CD4-positive, alpha-beta T cell treated with Interleukin-17A for 1 hour (primary cell): ENCODE measurements at places on chromosomes 6 and 20.

GRCh38 chr20:25468126-25469075 lies 60.9 kb downstream of the GINS1 start:
- no peak for DNase-seq

- DNase-seq, result no peak
Observed at GRCh38 chr6:111765763-111766162, 107.5 kb downstream of the FYN start.

DNA sequence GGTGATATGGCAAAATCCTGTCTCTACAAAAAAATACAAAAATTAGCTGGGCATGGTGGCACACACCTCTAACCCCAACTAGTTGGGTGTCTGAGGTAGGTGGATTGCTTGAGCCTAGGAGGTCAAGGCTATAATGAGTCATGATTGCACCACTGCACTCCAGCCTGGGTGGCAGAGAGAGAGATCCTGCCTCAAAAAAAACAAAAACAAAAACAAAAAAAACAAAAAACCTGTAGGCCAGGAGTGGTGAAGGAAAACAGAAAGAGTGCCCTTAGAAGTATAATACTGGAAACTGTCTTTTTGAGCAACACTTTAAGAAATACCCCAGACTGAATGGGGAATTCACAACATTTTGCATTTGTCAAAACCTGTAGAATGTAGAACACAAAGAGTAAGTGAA lies 85.3 kb downstream of the JARID2 start:
- DNase-seq, result no peak

DNA sequence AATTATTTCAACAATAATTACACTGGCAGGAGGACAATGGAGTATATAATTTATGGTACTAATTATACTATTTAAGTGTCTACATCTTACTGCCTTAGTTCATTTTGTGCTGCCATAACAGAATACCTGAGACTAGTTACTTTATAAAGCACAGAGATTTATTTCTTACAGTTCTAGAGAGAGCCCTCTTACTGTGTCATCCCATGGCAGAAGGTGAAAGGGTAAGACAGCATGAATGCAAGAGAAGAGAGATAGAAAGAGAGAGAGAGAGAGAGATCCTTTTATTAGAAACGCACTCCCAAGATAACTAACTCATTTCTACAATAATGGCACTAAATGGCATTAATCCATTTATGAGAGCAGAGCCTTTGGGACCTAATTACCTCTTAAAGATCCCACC lies 314.7 kb downstream of the EPM2A start:
- no peak for DNase-seq

DNA sequence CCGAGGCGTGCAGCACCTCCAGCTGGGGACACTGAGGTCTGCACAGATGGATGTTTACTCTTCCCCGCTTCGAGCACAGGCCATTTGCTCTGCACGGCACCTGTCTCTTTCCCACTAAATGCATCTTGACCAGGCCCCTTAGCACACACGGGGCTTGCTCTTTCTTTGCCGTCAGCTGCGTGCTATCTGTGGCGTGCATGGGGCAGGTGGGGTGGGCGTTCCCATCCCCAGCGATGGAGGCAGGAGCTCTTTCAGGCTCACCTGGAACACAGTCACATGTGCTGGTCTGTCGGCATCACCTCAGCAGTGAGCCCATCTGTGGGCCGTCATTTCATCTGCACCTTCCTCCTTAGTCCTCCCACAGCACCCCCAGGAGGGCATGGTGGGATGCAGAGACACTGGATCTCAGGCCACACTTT lies 35.1 kb downstream of the RBM38 start:
- no peak for DNase-seq

DNA sequence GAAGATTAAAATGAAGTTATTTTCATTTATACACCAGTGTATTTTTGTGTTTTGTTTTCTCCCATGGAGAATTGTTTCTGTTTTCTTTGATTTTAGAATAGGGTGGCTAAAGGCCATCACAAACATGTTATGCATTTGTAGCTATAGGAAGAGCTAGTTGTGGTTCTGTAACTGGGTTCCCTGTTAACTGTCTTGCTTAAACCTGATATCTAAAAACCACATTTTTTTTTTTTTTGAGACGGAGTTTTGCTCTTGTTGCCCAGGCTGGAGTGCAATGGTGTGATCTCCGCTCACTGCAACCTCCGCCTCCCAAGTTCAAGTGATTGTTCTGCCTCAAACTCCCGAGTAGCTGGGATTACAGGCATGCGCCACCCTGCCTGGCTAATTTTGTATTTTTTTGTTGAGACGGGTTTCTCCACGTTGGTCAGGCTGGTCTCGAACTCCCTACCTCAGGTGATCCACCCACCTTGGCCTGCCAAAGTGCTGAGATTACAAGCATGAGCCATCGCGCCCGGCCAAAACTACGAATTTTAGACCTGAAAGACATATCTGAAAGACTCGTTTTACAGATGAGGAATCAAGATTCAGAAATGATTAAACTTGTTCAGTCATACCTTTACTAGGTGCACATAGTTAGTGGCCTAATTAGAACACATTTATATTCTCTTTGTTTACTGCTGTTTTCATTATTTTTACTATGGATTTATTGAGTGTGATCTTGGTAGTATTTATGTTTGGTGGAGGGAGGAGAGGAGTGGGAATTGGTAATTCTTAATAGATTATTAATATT lies 18.0 kb downstream of the SCAF8 start:
- DNase-seq, result no peak

GRCh38 chr6:170485159-170485558 lies 67.9 kb downstream of the PSMB1 start:
- no peak for DNase-seq

DNA sequence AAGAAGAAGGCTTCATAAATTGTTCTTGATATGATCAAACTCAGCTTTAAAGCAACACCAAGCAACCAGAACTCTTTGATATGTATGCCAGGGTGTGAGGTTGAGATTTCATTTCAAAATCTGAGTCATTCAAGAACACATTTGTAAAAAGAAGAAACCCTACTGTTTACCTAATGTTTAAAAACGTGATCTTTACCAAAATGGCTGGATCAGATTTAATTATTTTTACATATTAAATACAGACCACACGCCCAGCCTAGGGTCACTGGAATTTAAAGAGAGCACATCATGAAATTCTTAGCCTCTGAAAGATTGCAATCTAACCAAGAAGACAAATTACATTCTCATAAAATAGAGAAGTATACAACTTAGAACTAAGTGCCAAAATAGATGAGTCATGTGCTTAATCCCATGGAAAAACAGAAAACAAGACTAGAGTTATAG lies 206.8 kb upstream of the SMLR1 start:
- DNase-seq, result no peak

DNA sequence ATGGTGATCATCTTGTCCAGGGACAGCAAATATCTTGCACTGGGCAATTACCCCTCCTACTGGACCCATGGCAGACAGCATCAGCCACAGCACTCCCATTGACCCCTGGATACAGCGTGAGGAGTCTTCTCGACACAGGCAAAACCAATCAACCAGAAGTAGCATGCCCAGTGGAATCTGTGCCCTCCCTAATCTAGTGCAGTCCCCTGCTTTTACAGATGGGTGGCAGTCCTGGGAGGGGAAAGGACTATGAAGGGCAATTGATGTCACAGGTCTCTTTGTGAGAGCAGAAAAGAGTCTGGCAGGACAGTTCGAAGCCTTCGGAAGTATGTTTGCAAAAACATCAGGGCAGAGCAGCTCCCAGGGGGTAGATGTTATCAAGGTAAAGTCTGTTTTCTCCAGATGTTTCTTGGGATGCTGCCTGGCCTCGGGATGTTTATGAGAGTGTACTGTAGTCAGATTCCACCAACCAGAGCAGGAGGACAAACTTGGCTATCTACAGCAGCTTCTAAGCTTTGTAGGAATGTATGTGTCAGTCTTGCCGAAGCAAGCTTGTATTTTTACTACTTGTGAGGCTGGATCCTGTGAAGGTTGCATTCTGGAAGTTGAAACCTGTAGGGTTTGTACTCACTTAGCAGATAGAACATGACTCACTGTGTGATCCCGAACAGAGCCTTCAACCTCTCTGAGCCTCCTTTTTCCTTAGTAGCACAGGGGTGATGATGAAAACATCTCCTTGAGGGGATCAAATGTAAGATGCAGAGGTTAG lies 63.0 kb upstream of the MYL9 start:
- no peak for DNase-seq

DNA sequence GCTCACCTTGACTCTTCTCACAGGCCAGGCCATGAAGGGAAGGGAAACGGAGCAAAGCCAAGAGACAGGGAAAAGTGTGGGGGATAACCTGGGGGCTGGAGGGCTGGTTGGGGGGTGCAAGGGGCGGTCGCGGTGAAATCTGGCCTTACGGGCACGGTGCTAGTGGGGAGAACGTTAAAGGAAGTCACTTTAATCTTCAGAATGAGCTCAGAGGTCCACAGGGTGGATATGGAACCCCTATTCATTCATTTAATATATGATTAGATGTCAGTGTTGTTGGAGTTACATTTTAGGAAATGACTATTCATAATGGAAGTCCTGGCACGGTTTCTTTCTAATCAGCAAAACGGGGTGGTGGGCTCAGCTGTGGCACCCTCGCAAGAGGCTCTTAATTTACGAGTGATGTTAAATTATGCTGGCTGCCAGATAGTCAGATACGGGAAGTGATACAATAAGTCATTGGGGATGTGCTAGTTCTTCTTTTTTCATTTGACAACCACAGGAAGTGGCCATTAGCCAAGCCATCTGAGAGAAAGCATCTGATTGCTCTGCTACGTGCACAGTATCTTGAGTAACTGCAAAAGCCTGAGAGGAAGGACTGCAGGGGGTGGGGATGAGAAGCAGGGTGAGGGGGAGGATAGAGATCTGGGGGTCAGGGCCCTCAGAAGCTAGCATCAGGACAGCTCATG lies 253.0 kb downstream of the QKI start:
- DNase-seq, result peak; percentile 24

DNA sequence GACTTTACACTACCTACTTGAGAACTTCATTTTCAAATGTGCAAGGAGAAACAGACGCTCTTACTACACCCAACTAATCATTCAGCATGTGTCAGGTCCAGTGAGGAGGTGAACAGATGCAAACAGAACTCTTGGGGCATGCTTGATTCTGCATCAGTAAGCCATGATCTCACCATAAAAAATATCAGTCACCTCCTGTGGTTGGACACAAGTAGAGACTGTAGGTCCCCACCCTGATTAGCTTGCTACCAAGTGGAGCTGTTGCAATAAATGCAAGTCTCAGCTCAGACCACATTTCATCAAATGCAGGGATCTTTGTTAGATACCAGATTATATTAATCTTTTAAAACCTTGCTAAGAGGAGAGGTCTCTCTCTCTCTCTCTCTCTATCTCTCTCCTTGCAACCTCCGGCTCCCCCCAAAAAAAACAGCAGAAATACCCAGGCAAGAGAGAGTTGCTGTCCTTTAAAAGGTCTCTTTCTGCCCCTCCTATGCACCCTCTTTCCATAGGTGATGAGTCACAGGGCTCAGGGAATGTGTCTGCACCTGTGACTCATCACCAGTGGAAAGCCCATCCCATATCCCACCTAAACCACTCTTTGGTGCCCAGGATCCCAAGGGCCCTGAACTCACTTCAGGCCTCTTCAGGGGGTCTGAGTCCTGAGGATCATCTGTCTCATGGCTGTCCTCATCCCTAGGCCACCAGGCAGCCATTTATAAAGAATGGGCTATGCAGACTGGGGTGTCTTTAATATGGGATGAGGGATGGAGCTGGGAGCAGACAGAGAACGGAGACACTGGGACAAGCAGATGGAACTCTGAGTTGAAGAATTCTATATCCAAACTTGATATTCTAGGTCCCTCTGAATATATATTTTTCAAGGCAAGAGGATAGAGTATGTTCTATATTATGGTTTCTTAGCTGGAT lies 154.5 kb downstream of the QRSL1 start:
- DNase-seq, result no peak

DNA sequence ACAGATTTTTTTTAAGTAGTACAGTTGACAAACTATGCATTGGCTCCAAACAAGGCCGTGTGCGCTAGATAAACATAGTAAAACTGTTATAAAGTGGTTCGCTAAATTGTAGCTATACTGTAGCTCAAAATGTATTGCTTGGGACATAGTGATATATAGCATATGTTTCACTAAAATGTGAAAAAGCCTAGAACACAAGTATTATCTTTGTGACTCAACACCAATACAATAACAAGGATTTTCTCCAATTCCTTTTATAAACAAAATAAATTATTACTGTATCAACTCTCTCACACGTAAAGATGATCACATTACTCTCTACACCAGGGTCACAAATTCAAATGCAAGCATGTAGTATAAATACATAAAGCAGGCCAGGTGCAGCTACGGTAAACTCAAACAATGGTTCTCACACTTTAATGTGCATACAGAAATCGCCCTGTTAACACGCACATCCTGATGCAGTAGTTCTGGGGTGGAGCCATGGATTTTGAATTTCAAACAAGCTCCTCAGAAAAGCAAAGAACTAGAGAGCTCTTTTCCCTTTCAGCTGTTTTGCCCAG lies 214.6 kb downstream of the GMDS start:
- no peak for DNase-seq
